ENCODE measurements at places on chromosomes 5 and 9.

- DNase-seq, result no peak
Measured at GRCh38 chr9:124511891-124512805, 4.9 kb upstream of the NR5A1 start.

- DNase-seq, result no peak
Measured at GRCh38 chr5:132067451-132067850, 6.1 kb upstream of the CSF2 start.

- no peak for DNase-seq
Measured at GRCh38 chr5:133732536-133732935, 120.2 kb upstream of the FSTL4 start.

DNA sequence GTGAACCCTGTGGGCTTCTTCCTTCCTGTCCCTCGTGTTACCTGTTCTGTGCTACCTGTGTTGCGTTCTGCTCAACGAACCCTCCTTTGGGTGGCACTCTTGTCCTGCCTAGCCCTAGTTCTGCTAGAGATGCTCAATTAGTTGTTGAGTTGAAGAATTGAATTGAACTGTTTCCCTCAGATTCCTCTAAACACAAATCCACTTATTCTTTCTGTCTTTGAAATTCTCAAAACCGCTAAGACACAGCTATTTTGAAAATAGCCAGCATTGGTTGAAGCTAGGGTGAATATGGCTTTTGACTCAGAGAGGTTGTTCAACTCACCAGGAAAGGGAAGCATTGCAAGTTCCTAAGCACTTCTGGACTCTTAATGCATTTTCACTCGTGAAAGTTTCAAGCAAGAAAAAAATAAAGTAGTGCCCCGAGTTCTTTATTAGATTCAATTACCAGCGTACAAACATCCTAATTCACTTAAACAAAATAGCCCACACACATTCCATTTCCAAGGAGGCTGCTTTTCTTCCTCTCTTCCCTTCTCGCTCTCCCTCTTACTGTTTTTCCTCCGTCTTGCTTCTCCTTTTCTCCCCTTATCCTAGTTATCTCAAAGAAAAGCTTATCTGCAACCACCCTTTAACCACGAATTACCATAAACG lies 642 bp upstream of the ITGA1 start:
- DNase-seq, result no peak

DNA sequence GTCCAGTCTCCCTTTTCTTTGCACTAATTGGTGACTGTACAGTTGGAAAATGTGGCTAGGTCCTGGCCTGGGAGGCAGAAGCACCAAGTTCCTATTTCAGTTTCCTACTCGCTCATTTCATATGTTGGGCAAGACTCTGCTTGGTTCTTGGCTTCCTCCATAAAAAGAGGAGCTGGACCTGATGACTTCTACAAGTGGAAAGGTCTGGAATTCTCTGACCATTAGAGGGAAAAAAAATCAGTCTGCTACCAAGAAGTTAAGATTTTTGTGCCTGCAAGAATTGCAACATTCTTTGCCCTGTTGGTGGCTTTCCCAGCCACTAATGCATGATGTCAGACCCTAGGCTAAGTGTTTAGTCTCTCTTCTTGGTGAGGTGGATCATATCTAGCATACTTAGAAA lies 91.5 kb downstream of the WDR41 start:
- DNase-seq, result no peak

DNA sequence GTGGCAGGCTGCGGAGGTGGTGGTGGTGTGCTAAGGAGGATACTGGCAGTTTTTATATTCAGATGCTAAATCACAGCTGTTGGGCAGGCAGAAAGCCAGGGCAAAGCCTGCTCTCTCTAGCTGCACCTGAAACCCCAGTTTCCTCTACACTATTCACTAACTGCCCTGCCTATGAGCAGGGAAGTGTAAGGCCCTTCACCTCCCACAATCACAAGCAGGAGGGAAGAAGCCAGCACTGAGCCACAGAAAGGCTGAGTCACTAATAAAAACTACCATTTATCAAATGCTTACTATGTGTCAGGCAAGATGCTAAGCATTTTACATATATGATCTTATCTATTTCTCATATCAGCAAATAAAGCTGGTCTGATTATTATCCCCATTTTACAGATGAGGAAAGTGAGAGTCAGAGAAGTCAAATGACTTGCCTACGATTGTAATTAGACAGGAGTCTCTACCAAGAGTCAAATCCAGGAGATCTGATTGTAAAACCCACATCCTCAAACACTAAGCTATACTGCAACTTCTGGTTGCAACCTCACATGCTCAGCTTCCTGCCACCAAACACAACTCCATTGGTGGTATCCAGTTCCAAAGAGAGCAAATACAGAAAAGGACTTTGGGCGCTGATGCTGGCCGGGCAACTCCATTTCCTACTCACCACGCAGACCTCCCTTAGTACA lies 17.7 kb upstream of the IL6ST start:
- DNase-seq, result no peak

DNA sequence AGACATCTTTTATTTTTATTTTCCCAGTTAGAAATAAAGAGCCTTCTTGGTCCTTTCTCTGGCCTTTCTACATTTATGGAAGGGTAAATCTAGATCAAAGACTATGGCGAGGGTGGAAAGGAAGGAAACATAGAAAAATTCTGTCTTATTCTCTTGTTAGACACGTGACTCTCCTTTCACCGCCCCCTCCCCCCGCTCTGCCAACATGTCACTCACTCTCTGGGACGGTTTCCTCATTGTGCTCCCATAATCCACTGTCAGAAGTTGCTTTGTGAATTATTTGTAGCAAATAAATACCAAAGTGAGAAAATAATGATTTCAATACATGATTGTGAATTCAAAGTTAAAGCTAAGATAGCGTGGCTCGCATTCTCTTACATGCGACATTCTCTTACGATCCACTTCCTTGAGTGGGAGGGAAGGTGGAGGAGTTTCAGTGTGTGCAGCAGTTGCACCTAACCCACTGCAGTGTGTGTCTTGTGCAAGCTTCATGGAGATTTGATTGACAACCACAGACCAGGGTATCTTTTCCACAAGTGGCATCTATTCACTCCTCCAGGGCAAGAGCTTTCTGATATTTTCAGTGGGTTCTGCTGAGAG lies 423.0 kb upstream of the KIF2A start:
- DNase-seq, result no peak

DNA sequence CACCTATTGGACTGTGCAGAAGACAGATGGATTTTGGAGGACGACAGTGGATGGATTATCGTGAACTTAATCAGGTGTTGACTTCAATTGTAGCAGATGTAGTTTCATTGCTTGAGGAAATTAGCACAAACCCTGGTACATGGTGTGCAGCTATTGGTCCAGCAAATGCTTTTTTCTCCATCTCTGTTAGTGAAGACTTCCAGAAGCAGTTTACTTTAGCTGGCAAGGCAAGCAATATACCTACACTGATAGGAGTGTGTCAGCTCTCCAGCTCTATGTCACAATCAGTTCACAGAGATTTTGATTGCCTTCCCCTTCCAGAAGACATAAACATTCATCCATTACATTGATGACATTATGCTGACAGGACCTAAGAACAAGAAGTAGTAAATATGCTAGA lies 35.7 kb upstream of the ROR2 start:
- no peak for DNase-seq

- no peak for DNase-seq
Measured at GRCh38 chr9:33332011-33332410, 41.7 kb downstream of the NFX1 start.

DNA sequence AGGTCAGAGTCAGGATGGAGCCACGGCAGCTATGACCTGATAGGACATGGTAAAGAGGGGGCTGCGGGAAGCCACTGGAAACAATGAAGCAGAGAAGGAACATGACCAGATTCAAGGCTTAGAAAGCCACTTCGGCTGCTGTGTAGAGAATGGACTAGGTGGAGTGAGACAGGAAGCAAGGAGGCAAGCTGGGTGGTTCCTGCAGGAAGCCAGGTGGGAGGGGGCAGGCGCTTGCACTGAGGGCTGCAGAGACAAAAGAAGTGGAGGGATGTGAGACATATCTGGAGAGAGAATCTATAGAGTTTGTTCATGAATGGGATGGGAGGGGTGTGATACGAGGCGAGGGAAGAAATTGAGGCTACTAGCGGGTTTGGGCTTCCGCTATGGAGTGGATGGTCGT lies 19.0 kb upstream of the N4BP3 start:
- DNase-seq, result no peak

GRCh38 chr9:96858018-96858573 lies 3.8 kb upstream of the ZNF782 start:
- no peak for DNase-seq

DNA sequence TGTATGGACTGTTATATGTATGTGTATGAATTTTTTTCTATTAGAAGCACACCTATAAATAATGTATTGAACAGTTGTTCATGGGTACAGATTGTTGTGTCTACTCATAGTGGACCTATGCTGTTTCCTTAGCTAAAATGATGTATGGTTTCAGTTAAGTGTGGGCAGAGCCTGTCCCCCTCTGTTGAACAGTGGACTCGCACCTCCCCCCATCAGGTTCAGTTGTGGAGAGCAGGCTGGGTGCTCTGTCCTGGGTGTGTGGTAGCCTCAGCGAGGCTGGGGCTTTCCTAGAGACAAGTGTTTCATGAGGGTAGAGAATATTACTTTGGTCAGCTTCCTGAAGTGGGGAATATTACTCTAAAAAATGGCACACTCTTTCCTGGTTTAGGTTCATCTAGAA lies 47.4 kb upstream of the LRRTM2 start:
- no peak for DNase-seq

DNA sequence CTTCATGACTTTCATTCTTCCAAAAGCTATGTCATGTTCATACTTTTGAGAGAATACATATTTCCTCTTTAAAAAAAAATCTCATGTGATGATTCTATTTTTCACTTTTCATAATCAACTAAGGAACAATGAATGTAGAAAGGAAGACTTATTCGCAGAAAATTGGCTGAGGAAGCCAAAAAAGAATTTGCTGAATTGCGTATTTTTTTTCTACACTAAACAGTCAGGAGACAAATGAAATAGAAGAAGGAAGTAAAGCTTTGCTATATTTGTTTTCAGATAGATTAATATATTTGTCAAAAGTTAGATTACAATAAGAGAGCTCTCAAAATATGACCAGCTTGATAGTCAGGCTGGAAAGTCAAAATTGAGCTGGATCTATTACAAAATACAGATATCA lies 504.2 kb downstream of the ANXA1 start:
- DNase-seq, result no peak

GRCh38 chr5:42993516-42994245 lies 46.4 kb downstream of the ANXA2R start:
- peak; percentile 38 for DNase-seq

DNA sequence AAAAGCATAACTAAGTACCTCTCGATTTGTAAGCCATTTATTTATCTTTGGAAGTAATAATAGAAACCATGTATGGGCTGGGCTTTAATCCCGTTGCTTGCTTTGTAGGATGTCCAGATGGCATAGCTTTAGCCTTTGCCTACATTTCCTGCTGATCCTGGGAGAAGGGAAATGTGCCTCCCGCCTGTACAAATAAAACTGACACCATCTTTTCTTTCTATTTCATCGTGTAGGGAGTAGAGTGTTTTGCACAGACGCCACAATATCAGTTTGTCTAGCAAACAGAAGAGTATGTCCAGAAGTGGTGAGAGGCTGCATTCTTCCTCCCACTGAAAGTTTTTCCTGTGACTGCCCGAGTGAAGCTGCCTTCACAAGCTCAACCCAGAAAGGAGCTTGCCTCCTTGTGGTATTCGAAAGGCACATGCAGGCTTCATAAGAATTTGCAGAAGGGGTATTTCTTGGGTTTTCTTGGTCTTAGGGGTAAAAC lies 24.7 kb upstream of the TJP2 start:
- DNase-seq, result no peak

DNA sequence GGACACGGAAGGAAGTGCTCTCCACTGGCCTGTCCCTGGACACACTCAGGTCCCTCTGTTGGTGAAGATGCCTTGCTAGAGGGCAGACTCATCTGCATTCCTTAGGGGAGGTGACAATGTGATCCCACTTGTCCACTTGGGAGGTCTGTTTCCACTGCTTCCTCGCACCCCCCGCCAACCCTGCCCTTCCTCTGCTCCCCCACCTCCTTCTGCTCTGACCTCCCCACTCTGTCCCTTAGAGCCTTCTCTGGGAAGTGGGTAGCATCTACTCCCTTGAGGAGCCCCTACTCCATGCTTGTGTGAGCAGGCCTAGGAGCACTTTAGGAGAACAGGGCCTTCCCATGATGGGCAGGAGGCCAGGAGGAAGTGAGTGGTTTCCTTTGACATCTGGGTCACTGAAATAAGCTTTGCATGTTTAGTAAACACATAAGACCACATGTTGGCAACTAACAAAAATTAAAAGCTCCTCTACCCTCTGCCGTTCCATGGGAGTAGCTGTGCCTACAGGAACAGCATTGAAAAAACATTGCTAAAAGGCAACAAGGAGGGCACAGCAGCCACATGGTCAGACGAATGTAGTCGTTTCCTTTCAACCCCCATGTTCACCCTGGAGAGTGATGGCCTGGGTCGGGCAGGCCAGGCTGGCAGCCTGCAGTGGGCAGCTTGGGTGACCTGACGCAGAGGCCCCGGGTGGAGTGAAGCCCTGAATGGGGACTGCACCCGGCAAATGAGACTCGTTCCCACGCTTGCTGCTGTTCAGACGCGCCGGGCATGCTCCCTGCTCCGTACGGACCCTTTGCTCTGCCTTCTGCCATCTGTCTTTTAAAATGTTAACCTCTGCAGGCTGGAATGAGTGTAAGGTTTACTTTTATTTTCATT lies 634.0 kb downstream of the IRX1 start:
- no peak for DNase-seq

- no peak for DNase-seq
Measured at GRCh38 chr5:119470851-119471451, 18.7 kb downstream of the HSD17B4 start.

DNA sequence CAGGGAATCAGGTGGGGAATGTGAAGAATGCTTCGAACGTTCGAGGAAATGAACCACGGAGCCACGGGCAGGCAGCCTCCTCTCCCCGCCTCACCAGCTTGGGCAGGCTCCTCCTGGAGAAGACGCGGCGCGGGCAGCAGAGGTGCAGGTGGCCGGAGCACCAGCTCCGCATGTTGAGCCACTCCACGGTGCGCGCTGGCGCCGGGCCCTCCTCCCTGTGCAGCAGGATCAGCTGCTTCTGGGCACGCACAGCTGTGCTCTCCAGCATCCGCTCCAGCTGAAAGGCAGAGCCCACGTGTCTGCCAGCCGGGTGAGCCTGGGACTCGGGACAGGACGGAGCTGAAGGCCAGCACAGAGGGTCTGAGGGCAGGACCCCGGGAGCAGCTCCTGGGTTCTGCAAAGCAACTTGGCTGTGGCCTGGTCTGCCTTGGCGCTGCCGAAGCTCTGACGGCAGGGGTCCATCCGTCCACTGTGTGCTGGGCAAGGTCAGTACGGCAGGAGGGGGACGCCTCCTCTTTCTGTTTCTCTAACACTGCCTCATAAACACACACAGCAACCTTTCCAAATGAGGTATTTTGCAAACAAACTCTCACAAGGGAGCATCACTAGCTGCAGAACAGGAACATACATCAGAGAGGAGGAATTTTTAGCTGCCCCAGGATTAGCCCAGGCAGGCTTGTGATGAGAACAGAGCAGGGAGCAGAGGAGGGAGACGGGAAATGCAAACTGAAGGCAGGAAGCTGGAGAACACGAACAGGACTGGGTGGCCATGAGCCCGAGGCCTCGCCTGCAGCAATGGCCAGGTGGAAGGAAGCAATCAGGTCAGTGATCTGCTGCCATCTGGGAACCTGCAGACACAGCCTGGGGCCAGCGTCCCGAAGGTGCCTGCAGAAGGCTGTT lies 20.1 kb upstream of the NSMF start:
- no peak for DNase-seq

Data from stimulated activated CD8-positive, alpha-beta memory T cell treated with anti-CD3 and anti-CD28 coated beads, Interleukin-7, amount 100 ng/mL, for 4 hours (primary cell).